GF-D8 (cell line): ENCODE measurements at places on chromosomes 3 and 15.

DNA sequence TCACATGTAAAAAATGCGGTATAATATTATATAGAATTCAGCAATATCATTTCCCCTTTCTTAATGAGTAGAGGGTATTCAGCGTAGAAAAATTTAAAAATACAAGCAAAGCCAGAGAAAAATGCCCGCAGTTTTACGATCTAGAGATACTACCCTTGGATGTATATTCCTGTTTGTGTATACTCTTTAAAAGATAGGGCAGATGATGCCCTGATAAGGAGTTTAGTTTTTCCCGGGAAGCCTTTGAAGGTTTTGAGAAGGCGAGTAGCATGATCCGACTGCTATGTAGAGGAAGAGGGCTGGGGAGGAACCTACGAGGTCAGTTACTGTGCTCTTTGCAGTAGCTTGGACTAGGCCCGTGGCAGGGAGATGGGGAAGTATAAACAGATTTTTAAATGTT, 1.2 kb downstream of the YEATS2 start:
- DNase-seq = peak; percentile 33

GRCh38 chr3:4972652-4973643, 6.3 kb upstream of the BHLHE40 start:
- no peak for DNase-seq

- DNase-seq = no peak
Measured at GRCh38 chr3:24129549-24129948, 184.5 kb downstream of the NR1D2 start.

- DNase-seq = no peak
Measured at GRCh38 chr3:82633319-82633718, 871.9 kb upstream of the GBE1 start.

GRCh38 chr3:123193448-123194101, 8.2 kb upstream of the SEC22A start:
- no peak for DNase-seq

DNA sequence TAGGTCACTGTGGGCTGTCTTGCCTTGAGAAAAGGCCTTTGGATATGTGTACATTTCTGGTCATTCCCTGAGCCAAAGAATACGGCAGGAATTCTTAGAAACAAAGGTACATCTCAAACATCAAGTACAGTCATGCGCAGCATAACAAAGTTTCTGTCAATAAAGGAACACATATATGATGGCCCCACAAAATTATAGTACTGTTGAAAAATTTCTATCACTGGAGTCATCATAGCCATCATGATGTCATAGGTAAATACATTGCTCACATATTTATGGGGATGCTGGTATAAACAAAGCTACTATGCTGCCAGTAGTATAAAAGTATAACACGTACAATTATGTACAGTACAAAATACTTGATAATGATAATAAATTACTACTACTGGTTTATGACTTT, 38.9 kb upstream of the NECTIN3 start:
- DNase-seq = no peak

- DNase-seq = peak; percentile 32
Measured at GRCh38 chr15:50064673-50065072, 54.4 kb downstream of the ATP8B4 start.

- DNase-seq = no peak
Measured at GRCh38 chr3:185325946-185326791, 36.8 kb upstream of the MAP3K13 start.

DNA sequence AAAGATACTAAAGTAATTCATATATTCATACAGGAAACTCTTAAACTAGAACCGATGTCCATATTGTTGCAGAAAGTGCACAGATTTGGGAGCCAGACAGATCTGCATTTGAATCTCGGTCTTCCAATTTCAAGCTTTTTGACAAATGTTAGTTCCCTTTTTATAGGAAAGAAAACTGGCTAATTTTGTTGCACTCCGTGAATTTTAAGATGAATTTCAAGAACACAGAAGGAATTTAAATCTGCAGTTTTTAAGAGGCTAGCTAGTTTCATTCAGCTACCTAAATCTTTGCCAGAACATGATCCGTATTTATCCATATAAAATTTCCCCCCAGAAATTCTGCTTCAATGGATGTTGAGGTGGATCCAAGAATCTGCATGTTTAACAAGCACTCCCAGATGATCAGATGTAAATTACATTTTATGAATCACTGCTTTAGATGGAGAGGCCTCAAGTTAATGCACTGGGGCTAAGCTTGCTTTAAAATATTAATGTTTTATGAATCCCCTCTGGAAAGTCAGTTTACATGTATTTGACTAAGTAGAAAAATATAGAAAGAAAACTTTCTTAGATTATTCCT, 1296.3 kb upstream of the CADM2 start:
- no peak for DNase-seq

DNA sequence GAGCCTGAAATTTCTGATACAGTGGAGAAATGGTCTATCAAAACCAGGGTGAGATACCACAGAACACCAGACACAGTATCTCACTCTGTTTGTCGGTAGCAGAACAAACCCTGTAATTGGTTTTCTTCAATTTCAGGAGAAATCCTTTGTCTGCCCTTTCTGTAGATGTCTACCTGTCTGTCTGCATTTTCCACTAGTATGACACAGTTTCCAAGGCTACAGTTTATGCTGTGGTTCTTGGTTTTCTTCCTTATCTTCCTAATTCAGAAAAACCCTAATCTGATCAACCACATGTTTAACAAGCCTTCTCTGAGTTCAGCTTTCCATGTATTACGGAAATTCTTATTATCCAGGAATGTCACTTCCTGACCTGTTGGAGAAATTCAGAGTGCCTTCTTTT, 70.8 kb downstream of the SCN11A start:
- DNase-seq = no peak

- DNase-seq = no peak
Measured at GRCh38 chr3:74343391-74343790, 271.1 kb downstream of the CNTN3 start.

DNA sequence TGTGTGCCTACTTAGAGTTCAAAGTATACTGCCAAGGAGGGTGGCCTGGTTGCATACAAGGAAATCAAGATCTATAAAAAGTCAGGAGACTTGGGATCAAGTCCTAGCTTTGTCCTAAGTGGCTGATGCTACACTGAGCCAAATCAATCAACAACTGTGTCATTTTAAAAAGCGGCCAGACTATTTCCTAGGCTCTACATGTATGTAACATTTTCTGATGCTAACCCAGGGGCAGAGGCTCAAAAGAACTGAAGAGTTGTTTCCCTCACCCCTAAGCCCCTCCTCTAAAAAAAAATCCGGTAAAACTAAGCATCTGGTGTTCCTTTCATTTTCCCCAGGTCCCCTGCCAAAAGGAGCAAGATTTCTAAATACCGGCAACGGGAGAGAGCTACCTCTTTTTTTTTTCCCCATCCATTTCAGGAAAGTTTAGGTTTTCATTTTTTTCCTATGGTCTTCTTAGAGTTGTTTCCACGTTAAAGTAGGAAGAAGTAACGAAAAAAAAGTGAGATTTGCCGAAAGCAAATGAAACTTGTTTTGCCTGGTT, 18.8 kb upstream of the CHD2 start:
- no peak for DNase-seq

- no peak for DNase-seq
Measured at GRCh38 chr15:38010395-38010794, 76.0 kb downstream of the TMCO5A start.

- no peak for DNase-seq
Measured at GRCh38 chr3:37725842-37726241, 135.8 kb upstream of the CTDSPL start.

GRCh38 chr3:169387751-169388696, 275.5 kb downstream of the MECOM start:
- no peak for DNase-seq

GRCh38 chr3:156090126-156090525, 30.3 kb upstream of the KCNAB1 start:
- no peak for DNase-seq

DNA sequence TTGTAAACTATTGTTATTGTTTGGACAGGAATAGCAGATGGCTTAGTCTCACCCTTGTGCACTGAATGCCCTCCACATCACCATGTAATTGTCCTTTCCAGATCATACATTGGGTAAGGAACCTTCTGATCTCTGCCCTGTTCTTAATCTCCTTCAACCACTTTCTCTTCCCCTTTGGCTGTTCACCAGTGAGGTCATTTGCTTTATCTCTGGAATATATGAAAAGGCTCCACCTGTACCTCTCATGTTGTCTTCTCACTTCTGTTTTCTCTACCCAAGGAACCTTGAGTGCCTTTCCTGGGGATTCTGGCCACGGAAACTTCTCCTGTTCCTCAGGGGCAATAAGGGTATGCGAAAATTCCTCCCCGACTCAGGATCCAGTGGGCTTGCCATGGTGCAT, 28.5 kb downstream of the MCTP2 start:
- no peak for DNase-seq

DNA sequence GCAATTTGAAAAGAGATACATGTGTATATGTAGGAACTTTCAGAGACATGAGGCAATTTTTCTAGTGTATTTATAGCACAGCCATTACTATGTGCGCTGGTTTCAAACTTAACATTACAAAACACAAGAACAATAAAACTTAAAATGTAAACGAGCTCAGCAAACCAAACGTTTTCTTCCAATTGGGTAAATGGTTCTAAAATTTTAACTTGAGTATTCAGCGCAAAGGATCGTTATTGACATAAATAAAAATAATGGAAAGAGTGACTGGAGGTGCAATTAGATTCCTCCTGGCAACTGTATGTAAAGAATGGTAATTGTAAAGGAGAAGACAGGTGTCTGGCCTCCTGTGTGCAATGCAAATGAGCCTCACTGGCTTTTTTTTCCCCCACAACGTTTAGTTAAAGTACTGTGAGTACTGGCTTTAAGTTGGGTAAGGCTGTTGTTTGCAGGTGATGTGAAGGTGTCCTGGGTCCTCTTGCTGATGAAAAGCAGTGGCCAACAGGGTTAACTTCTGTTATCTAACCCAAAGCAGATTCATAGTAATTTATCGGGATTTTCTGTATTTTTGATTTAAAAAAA, 14.1 kb upstream of the GADL1 start:
- DNase-seq = no peak

GRCh38 chr3:67093305-67093704, 95.2 kb downstream of the KBTBD8 start:
- DNase-seq = no peak

DNA sequence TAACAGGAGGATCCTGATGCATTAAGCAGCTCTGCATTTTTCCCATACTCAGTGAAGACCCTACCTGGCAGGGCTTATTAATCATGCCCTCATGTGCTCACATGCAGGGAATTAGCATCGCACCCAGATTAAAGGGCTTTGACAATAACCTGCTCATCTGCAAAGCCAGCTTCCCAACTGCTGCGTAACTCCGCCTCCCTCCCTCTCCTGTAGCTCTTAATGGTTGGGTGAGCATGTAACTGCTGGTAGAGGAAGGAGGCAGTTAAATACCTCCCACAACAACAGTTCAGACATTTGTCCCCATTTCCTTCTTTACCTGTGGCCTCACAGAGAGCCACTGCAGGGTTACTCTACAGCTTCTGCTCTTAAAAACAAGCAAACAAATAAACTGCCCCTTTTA, 203.6 kb upstream of the WNT5A start:
- DNase-seq = no peak

GRCh38 chr3:36394176-36394575, 13.9 kb downstream of the STAC start:
- DNase-seq = no peak

- DNase-seq = no peak
Measured at GRCh38 chr15:91627473-91628278, 225.8 kb upstream of the SLCO3A1 start.

GRCh38 chr15:89375093-89376005, 40.7 kb upstream of the POLG start:
- no peak for DNase-seq

DNA sequence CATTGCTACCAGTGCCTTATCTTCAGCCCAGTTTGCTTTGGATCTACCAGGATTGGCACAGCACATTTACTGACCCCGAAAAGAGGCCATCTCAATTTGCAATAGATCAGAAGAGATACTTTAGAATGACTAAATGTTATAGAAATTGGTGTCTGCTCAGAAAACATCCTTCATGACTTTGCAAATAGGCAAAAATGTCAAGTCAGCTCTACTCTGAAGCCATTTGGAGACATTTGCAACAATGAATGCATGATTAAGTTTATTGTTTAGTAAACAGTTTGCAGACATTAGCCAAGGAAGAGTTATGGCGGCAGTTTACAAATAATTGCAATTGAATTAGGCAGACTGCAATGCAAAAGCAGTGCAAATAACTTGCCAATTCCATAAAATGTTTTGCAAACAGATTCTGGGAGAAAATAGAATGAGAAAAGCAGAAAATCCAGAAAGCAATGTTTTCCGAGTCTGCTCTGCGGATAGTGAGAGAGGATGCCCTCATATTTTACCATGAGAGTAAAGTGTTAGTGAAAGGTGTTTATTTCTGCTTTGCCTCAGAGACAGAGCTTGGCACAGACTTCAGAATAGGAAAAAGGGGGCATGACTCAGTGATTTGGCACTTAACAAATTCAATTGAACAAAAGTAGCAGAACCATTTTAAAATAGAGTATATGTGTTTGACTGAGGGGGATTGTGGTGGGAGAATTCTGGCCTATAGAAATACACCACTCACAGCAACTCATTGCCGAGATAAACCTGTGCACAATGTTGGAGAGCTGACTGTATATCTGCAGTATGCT, 334.9 kb upstream of the NR2F2 start:
- DNase-seq = no peak

- no peak for DNase-seq
Measured at GRCh38 chr3:138089091-138089490, 26.3 kb downstream of the DZIP1L start.

GRCh38 chr3:176375519-176375918, 821.8 kb downstream of the TBL1XR1 start:
- DNase-seq = no peak

GRCh38 chr3:156416846-156417558, 137.9 kb downstream of the SSR3 start:
- DNase-seq = no peak

- DNase-seq = no peak
Measured at GRCh38 chr3:157128771-157129681, 30.9 kb downstream of the CCNL1 start.

GRCh38 chr3:3126477-3127431, at the start of gene TRNT1:
TRNT1 (plus strand) TSS chr3:3126940; CDS start chr3:3129041, 2,101 bp downstream.
- DNase-seq = peak; percentile 76

- no peak for DNase-seq
Measured at GRCh38 chr3:134610432-134611385, 40.1 kb downstream of the KY start.

GRCh38 chr3:116473602-116474001, 28.3 kb upstream of the LSAMP start:
- no peak for DNase-seq

GRCh38 chr3:117218641-117219048, 509.1 kb downstream of the TUSC7 start:
- DNase-seq = no peak

GRCh38 chr3:69326855-69327300, 59.0 kb downstream of the FRMD4B start:
- no peak for DNase-seq

GRCh38 chr3:9101286-9101685, 138.0 kb upstream of the RAD18 start:
- no peak for DNase-seq

DNA sequence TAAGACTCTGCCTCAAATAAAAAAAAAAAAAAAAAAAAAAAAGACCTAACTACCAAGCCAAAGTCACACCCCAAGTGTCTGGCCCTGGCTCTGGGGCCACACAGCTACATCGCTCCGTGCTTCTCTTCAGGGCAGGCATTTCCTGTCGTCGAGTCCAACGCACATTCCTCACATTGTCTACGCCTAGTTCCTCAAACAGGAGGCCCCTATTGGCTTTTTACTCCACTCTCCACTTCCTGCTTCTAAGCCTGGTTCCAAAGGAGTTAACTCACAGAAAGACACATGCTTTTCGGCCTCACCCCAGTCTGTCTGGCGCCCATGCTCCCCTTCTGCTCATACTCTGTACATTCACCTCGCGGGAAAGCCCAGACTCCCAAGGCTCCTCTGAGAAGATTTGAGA, 28.8 kb downstream of the KNG1 start:
- DNase-seq = peak; percentile 24

- no peak for DNase-seq
Measured at GRCh38 chr3:61610316-61610715, 48.9 kb downstream of the PTPRG start.
